ENCODE measurements at places on chromosomes 6 and 20.
A peak's percentile ranks its signal among the peaks of the same experiment; 100 is the strongest.

- DNase-seq = no peak
Observed at GRCh38 chr20:20956513-20956931, 149.6 kb downstream of the LINC00237 start.

DNA sequence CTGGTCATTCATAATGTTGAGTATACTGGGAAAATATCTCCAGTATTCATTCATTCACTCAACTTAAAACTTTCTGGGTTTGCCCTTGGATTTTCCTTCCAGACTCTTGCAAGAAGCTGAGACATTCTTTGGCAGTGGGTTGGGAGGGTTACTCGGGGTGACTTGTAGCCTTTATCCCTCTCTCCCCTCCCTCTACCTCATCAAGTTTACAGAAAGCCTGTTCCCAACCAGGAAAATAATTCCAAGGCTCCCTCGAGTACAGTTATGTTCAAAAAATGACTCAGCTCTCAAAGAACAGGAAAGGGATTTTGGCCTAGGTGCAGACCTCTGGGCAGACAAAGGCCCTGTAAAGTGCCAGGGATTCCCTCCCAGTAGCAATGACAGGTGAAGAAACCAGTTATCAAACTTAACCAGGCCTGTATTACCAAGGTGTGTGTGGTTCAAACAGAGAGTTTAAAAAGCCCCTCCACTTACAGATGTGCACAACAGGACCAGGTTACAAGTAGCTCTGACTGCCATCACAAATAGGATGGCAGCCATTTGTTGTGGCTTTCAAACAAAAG lies 22.2 kb downstream of the FKBP1A start:
- no peak for DNase-seq

GRCh38 chr6:110520209-110520965 lies 44.0 kb upstream of the SLC22A16 start:
- no peak for DNase-seq

DNA sequence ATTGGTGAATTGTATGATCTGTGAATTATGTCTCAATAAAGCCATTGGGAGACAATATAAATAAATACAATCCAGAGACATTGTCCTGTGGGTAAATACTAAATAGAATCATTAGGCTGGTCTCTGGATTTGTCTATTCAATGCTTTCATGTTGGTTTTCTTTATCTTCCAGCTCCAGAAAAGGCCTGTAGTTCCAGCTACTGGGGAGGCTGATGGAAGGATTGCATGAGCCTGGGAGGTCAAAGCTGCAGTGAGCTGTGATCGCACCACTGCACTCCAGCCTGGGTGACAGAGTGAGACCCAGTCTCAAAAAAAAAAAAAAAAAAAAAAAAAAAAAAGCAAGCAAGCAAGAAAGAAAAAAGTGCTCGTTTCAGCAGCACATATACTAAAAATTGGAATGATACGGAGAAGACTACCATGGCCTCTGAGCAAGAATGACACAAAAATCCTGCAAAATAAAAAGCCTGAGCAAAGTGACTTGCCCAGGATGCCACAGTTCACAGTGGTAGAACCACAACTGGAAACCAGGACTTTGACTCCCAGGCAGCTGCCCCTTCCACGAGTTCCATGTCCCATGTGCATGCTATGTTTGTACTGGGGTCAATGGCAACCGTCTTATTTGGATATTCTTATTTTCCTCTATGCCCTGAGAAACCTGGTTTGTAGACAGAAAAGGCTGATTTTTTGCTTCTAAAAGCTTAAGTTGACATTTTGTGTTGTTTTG lies 33.6 kb upstream of the GMPR start:
- DNase-seq = no peak

- DNase-seq = no peak
Observed at GRCh38 chr6:24891004-24891403, 44.8 kb downstream of the RIPOR2 start.

DNA sequence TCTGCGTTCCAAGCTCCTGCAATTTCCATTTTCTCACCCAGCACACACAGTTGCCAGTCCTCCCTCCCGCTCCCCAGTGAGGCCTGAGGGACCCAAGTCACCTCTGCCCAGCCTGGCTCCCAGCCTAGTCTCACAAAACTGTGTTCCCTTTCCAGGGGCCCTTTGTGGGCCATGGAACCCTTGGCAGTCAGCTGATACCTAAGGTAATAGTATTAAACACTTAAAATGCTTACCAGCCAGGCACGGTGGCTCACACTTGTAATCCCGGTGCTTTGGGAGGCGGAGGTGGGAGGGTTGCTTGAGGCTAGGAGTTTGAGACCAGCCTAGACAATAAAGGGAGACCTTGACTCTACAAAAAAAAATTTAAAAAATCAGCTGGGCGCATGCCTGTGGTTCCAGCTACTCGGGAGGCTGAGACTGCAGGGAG lies 3.2 kb upstream of the RBM38 start:
- DNase-seq = no peak

DNA sequence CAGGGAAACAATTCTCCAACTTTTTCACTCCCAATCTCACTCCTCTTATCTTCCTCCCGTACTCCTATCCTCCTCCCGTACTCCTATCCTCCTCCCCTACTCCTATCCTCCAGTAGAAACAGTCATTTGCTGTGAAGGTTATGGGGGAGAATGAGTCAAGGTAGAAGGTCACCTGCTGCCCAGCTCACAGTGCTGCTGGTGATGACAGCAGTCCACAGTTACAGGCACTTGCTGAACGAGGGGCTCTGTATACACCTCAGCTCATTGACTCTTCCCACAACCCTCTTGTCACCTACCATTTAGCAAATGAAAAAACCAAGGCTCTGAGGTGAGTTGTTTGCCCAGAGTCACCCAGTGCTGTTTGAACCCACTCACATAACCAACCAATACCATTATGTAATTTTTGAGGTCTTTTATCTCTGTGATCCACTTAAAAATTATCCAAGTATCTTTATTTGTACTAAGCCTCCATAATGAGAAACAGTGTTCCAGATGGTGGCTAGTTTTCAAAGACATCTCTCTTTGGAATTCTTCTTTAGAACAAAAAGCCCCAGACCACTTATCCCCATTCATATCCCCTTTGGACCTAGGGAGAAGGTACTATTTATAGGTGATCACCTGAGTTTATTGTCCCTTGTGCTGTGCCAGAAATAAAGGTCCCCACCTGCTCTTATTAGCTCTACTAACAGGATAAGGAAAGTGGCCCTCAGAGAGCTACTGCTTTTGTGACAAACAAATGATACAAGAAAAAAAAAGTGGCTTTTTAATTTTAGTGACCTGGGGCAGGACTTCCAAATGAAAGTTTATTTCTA lies 53.2 kb downstream of the PTPN1 start:
- no peak for DNase-seq

- peak; percentile 82 for DNase-seq
Observed at GRCh38 chr20:34824452-34824805, 1.0 kb downstream of the NCOA6 start.

DNA sequence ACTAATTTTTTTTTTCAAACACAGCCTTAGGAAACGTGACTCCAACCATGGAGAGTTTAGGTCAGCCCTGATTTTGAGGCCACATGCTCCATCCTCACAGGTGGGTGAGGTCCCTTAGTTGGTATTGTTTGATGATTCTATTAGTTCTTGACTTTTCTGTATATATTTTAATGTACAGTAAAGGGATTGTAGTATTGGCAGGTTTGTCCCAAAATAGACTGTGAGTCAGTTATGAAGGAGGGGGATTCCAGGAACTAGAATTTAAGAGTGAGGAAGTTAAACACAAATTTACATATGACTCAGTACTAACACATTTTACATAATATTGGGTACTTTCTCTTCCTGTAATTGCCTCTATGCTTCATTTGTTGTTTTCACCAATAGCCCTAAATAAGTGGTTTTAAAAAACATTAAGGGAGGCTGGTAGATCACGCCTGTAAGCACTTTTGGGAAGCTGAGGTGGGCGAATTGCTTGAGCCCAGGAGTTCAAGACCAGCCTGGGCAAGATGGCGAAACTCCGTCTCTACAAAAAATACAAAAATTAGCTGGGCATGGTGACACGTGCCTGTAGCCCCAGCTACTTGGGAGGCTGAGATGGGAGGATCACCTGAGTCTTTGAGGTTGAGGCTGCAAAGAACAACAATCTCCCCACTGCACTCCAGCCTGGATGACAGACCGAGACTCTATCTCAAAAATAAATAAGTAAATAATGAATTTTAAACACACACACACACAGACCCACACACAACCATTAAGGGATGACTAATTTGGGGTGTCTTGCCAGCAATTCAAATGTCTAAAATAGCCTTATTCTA lies 81.8 kb downstream of the SGK1 start:
- DNase-seq = no peak

- DNase-seq = no peak
Observed at GRCh38 chr6:126258150-126258549, 81.8 kb upstream of the CENPW start.

GRCh38 chr6:26660000-26660361 lies 435 bp upstream of the ZNF322 start:
- peak; percentile 15 for DNase-seq

GRCh38 chr6:164741938-164742451 lies 567.4 kb downstream of the C6orf118 start:
- DNase-seq = no peak

DNA sequence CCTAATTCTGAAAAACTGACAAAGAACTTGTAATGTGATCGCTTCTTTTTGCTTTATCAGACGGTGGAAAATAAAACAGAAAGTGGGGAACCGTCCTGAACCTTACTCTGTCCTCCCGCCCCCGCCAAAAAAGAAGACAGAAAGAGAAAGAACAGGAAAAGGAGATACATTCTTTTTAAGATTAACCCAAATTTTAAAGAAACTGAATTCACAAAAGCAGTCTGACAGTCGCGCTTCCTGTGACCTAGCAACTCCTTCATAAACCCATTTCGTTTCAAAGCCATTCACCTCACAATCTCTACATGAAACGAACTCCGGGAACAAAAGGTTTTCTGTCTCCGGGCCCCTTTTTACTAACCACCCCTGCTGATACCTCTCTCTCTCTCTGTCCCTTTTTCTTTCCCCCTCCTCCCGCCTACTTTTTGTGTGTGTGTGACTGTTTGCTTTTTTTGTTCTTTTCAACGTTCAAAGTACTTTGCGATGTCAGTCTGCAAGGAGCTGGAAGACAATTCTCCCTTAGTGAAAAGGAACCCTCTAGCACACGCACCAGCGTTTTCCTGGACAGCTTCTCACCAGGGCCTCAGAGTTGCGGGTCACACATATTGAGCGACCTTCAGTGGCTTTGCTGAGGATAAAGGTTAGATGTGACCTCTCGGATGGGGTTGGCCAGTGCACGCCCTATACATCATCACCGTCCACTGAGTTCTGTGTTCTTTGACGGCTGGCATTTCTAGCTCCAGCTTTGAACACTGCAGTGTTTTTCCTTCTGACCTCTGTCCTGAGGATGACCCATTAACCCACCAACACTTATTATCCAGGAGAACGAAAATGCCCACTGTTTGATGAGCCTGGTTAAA lies 530 bp upstream of the NEDD9 start:
- no peak for DNase-seq

DNA sequence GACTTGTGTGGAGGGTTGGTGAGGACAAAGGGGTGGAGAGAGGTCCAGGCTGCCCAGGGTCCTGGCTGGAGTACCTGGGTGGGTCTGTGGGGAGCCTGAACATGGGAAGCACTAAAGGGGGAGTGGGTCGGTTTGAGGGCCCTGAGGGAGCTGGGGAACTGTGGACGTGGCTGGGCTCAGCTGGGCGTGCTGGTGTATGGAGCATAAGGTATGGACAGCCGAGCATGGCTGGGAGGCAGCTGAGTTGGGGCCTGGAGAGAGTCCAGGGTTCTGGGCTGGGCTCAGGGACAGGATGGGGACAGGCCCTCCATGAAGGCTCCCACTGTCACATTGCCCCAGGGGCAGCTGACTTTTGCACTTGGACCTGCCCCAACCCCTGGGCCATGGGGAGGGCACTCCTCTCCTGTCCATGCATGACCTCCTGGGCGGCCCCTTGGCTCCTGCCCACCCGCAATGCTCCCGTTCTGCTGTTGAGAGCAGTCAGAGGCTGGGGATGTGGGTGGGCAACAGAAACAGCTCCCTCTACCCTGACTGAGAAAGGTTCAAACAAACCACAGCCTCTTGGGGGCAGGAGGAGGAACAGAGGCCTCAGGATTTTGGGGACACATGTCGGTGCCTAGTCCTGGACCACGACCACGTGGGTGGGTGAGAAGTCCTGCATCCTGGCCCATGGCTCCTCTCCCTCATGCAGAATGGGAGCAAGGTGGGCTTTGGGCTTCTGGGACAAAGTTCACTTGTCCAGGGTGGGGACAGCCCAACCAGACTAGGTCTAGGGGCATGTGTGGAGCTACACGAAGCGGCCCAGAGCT lies 4.5 kb downstream of the C20orf204 start:
- no peak for DNase-seq

DNA sequence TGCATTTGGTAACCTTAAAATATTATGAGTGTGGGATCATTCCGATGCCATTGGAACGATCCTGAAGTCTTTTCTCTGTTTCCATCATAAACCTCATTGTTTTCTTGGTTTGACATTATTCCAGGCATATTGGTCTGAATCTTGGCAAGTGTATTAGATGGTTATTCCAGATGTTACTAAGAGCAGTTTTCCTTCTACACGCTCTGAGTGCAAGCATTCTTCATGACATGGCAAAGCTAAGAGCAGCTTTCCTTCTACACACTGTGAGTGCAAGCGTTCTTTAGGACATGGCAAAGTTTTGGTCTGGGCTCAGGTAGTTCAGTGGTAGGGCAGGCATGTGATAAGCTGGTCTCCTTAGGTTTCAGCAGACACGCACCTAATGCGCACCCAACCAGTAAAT lies 53.0 kb downstream of the SMOC2 start:
- DNase-seq = no peak

GRCh38 chr6:4403828-4404227 lies 268.5 kb upstream of the ECI2 start:
- no peak for DNase-seq

GRCh38 chr6:109523478-109523877 lies 40.5 kb upstream of the ZBTB24 start:
- no peak for DNase-seq

DNA sequence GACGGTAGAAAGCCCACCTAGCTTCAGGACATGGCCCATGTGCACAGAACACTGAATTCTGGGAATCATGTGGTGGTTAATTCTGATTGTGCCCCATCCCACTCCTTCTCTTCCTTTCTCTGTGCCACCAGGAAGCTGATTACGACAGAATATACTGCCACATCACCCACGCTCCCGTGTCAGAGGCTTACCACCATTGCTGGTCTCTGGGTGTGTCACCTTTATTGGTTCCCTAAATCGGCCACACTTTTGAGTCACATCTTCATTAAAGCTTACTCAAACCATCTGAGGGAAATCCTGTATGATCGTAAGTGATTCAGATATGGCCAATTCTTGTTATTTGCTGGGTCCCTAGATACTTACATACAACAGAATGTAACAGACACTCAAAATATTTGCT lies 3.1 kb downstream of the TRMT6 start:
- no peak for DNase-seq
